ENCODE measurements at places on chromosomes 7 and 10. TPM values are rescaled to one million over a fixed set of nuclear protein-coding genes. Genes with fewer than 3 reads are reported as not detected.

DNA sequence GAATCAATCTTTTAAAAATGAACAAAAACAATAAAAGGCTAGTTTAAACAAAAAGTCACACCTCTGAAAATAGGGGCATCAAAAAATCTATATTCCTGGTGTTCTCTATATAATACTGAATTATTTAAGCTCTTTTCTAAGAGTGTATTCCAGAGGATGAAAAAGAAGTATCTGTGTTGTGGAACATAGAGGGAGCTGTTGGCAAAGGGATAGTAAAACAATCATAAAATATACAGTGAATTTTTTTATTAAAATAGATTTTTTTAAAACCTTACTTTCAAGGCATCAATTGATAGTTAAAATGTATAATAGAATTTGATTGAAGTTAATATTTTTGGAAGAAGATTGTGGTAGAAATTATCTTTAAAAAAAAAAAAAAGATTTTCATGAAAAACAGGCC lies 1409.1 kb upstream of the CELF2 start:
- no peaks in the 10 kb centered on the region for H3K4me1 ChIP-seq
- no peaks in the 10 kb centered on the region for H3K27me3 ChIP-seq
- no peak for DNase-seq
- no peak overlapping the region for H3K4me3 ChIP-seq
- H3K27ac ChIP-seq, result no peak overlapping the region
- H3K36me3 ChIP-seq, result no peaks in the 10 kb centered on the region

- H3K27me3 ChIP-seq, result no peaks in the 10 kb centered on the region
- no peak overlapping the region for H3K27ac ChIP-seq
- no peaks in the 10 kb centered on the region for H3K36me3 ChIP-seq
Observed at GRCh38 chr10:122301811-122302115, 30.7 kb downstream of the BTBD16 start.

GRCh38 chr10:23777153-23777552 lies 338.3 kb downstream of the OTUD1 start:
- H3K27me3 ChIP-seq, result no peaks in the 10 kb centered on the region
- no peak for DNase-seq
- H3K4me3 ChIP-seq, result no peak overlapping the region
- no peak overlapping the region for H3K27ac ChIP-seq
- no peaks in the 10 kb centered on the region for H3K36me3 ChIP-seq

DNA sequence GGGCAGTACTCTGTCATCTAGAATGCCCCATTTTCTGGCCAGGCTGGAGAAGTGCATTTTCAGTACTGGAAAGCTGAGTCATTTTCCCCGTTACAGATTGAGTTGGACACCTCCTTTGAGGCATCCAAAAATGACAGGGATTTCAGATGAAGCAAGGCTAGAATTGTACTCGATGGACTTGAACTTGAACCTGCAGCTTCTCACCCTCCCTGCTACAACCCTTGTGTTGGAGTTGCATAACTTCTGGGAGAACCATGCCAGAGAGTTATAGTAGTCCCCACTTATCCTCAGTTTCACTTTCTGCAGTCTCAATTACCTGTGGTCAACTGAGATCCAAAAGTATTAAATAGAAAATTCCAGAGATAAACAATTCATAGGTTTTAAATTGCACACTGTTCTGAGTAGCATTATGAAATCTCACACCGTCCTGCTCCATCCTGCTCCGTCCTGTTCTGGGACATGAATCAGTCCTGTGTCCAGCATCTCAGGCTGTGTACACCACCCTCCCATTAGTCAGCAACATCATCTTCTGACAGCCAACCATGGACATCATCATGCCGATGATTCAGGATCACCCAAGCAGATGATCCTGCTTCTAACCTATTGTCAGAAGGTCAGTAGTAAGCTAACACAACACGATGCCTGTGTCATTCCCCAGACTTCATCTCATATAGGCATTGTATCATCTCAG lies 363.7 kb downstream of the DPP6 start:
- no peak overlapping the region for H3K27ac ChIP-seq
- H3K36me3 ChIP-seq, result no peaks in the 10 kb centered on the region
- no peak for DNase-seq
- H3K4me3 ChIP-seq, result no peak overlapping the region
- no peaks in the 10 kb centered on the region for H3K4me1 ChIP-seq
- H3K27me3 ChIP-seq, result no peaks in the 10 kb centered on the region

- H3K27me3 ChIP-seq, result peaks cover 7% of the 10 kb centered on the region
- no peak overlapping the region for H3K4me3 ChIP-seq
- H3K36me3 ChIP-seq, result no peaks in the 10 kb centered on the region
- no peak overlapping the region for H3K27ac ChIP-seq
Observed at GRCh38 chr10:125232841-125233240, 72.5 kb upstream of the CTBP2 start.

DNA sequence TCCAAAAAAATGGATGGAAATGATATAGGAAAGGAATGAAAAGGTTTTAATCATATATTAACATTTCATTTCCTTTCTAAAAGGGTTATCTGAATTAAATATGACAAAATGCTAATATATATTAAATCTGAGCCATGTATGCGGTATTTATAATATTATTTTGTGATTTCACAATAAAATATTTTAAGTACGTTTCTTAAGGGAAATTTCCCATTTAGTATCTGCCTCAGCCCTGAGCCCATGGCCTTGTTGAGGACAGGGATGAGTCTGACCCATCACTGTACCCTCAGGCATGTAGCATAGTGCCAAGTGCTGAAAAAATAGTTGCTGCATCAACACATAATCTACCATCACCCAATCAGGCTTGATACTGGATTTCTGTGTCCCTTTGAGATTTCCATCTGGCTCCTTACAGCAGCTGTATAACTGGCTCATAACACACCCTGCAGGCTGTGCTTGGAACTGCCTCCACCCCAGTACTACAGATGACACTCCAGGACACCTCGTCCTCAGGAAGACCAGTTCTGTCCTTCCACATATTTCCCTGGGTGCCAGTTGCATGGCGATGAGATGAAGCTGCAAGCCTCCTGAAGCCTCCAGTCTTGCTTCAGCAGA lies 59.4 kb upstream of the ASAH2 start:
- H3K27me3 ChIP-seq, result no peaks in the 10 kb centered on the region
- H3K36me3 ChIP-seq, result peaks cover 23% of the 10 kb centered on the region
- H3K4me1 ChIP-seq, result peaks cover 12% of the 10 kb centered on the region
- H3K27ac ChIP-seq, result no peak overlapping the region

DNA sequence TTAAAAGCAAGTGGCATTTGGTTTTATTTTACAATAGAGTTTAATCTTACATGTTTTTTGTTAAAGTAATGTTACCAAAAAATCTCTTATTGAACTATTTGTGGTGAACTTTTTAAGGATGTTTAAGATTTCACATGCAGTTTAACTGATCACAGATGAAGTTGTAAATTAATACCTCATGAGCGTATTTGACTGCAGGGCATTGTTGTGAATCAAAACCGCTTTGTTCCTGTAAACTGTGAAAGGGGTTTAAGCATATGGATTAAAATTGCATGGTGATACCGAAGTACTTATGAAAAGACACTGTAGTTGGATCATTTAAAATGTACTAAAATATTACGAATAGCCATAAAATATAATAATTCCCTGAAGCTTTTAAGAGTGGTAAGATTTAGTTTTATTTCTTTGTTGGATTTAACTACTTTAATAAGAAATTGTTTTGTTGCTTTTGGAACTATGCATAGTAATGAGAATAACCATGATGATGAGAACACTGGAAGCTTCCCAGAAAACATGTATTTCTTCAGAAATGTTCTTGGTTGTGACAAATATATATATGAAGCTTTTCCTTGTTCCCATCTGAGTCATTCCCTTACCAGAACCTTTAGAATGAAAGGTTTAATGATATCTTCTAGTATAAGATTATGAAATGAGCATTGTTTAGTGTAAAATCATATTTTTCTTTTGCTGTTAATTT lies 131.3 kb downstream of the ADK start:
- H3K27ac ChIP-seq, result no peak overlapping the region
- H3K4me3 ChIP-seq, result no peak overlapping the region
- no peaks in the 10 kb centered on the region for H3K27me3 ChIP-seq
- DNase-seq, result no peak

DNA sequence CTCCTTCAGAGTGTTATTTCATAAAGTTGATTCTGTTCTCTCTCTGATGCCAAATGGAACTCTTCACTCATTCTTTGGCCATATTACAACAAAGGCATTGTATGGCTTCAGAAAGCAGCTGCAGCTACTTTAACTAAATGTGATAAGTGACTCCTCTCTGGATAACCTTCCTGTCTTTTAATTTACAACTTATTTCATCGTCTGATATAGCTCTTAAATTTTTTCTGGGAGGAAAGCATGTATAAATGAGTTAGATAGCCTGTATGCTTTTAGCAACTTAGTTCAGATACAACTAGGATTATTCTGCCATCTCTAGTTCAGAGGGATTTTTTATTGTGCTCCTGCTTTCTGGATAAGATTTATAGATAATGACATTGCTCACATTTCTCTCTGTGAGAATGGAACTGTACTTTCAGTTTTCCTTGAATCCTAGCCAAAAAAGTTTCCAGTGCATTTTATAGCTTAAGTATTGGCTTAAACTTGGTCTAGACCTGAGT lies 57.5 kb downstream of the KLHDC10 start:
- no peak overlapping the region for H3K4me3 ChIP-seq
- no peak overlapping the region for H3K27ac ChIP-seq
- H3K27me3 ChIP-seq, result no peaks in the 10 kb centered on the region
- peaks cover 8% of the 10 kb centered on the region for H3K4me1 ChIP-seq

GRCh38 chr10:112243713-112244112 lies 39.5 kb upstream of the TECTB start:
- H3K27ac ChIP-seq, result no peak overlapping the region
- H3K4me1 ChIP-seq, result no peaks in the 10 kb centered on the region
- H3K4me3 ChIP-seq, result no peak overlapping the region
- H3K27me3 ChIP-seq, result no peaks in the 10 kb centered on the region
- DNase-seq, result no peak

GRCh38 chr10:63672491-63672890 lies 151.3 kb downstream of the REEP3 start:
- no peak overlapping the region for H3K4me3 ChIP-seq
- no peak for DNase-seq
- no peaks in the 10 kb centered on the region for H3K27me3 ChIP-seq
- H3K4me1 ChIP-seq, result peaks cover 40% of the 10 kb centered on the region
- H3K36me3 ChIP-seq, result no peaks in the 10 kb centered on the region

DNA sequence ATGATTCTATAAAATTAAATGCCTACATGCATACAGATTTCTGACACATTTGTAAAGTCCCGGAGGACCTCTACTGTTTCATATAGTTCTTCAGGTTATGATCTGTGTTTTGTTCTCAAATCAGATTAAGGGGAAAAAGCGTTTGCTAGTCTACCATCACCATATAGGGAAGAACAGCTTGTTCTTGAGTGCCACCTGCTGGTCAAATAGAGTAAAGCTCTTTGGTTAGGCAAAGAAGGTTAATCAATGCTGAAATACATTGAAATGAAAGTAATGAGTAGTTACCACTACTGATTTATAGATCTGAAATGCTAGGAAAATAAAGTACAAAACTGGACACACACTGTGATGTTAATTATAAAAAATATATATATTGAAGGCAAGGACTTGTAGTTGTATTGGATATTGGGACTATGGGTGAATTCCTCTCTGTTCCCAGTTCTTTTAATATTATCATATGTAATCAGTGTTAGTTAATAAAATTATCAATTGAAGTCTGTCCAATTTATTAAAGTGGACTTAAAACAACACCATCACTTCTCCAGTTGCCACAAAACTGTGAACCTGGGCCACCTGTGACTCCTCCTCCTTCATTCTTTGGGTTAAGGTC lies 72.6 kb upstream of the PDLIM1 start:
- H3K27ac ChIP-seq, result no peak overlapping the region
- no peak overlapping the region for H3K4me3 ChIP-seq
- no peak for DNase-seq
- no peaks in the 10 kb centered on the region for H3K27me3 ChIP-seq

DNA sequence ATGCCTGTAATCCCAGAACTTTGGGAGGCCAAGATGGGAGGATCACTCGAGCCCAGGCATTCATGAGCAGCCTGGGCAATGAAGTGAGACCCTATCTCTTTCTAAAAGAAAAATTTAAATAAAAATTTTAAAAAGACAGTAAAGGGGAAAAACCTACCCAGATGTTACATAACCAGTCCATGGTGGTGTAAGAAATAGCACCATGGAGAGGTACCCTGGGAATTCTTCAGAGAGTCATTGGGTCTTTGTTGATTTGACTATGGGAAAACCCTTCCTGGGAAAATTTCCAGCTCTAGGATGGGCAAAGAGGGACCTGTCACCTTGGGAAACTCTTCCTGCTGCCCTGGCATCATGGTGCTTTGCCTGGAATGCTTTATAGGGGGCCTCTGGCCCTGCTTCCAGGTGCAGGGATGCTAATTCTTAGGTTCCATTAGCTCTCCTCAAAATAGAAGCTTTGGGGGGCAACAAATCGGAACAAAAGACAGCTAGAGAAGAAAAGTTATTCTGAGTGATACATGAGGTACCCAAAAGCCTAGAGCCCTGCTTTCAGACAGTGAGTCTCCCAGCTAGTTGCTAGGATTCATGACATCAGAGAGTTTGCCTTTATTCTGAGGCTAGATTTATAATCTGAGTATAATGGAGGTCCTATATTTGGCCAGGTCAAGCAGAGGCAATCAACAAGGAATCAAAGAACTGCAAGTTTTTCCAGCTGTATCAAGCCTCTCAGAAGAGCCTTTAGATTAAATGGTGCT lies 10.1 kb downstream of the CCDC136 start:
- H3K4me3 ChIP-seq, result no peak overlapping the region
- H3K36me3 ChIP-seq, result no peaks in the 10 kb centered on the region
- no peaks in the 10 kb centered on the region for H3K27me3 ChIP-seq
- no peak overlapping the region for H3K27ac ChIP-seq
- no peaks in the 10 kb centered on the region for H3K4me1 ChIP-seq

Gene BTBD16
- not detected for total RNA-seq

Gene FGFBP3
- total RNA-seq, result 0.16 TPM

Measured in heart left ventricle (tissue), 16 donors.